AG04450 (cell line): ENCODE measurements at places on chromosomes 11 and 22.

- peak; percentile 4 for DNase-seq
Measured at GRCh38 chr11:30917859-30918478, 331.8 kb upstream of the MPPED2 start.

GRCh38 chr11:110433393-110434333 is 3.9 kb downstream of the FDX1 start:
- no peak for DNase-seq

DNA sequence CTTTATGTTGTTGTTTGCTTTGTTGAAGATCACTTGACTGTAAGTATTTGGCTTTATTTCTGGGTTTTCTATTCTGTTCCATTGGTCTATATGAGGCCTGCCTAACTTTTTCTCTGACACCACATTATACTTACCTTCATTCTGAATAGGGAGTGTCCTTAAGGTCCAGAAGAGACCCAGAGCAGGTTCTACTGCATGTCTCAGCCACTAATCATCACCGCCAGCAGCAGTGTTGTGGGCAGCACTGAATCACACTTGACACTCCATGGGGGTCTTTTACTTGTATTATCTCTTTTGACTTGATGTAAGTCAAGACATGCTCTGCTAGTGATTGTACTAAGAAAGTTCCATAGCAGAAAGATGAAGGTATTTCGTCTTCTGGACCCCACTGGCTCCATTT is 274.9 kb downstream of the TENM4 start:
- no peak for DNase-seq

GRCh38 chr11:26573896-26574295 is 1.8 kb upstream of the MUC15 start:
- no peak for DNase-seq

DNA sequence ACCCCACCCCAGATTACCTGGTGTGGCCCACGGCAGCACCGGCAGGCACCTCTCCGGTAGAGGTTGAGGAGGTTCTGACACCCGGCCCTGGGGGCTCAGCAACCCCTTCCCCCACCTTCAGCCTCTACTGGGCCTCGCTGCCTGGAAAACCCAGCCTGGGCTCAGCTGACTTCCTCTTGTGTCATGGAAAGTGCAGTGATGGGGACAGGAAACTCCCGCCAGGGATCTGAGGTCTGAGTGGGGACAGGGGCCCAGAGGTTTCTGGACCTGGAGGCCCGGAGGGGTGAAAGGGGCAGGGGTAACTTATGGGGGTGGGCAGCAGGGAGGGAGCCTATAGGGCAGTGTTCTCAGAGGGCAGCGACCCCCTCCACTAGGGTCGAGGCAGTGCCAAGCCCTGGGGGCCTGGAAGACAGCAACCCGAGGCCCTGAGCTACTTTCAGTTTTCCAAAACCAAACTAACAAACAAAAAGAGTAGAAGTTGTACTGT is 10.0 kb upstream of the CD5 start:
- no peak for DNase-seq

DNA sequence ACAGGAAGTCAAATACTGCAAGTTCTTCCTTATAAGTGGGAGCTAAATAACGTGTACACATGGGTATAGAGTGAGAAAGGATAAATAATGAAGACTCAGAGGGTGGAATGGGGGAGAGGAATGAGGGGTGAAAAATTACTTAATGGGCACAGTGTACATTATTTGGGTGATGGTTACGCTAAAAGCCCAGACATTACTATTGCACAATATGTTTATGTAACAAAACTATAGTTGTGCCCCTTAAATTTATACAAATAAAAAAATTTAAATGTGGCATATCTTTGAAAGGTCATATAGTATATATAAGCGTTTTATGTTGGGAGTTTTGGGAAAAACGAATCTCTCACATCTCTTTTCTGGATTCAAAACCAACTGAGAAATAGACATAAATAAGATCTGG is 96.1 kb downstream of the KIF18A start:
- DNase-seq = no peak

DNA sequence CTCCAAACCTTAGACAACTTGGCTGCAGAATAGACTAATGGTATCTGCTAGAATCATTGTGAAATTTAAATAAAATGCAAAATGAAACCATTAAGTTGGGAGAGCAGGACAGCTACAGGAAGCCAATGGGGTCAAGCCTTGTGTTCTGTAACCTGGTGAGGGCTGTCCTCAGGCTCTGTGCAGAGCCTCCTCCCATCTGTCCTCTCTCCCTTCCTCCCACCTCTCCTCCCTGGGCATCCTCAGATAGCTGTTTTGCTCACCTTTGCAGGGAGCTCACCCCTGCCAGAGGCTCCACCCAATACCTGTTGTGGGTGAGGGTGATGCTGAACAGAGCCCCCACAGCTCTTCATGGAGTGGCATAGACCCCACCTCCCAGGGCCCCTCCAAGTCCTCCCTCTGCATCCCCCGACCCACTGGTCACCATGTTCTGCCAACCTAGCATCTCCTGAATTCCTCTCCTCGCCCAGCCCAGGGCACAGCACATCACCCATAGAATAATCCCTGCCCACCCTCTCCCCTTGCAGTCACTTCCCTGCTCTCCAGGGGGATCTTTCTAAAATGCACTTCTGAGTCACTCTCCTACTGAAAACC is 100.3 kb downstream of the PDE2A start:
- no peak for DNase-seq

GRCh38 chr22:44913198-44913983 is 96.4 kb downstream of the PHF21B start:
- DNase-seq = no peak

DNA sequence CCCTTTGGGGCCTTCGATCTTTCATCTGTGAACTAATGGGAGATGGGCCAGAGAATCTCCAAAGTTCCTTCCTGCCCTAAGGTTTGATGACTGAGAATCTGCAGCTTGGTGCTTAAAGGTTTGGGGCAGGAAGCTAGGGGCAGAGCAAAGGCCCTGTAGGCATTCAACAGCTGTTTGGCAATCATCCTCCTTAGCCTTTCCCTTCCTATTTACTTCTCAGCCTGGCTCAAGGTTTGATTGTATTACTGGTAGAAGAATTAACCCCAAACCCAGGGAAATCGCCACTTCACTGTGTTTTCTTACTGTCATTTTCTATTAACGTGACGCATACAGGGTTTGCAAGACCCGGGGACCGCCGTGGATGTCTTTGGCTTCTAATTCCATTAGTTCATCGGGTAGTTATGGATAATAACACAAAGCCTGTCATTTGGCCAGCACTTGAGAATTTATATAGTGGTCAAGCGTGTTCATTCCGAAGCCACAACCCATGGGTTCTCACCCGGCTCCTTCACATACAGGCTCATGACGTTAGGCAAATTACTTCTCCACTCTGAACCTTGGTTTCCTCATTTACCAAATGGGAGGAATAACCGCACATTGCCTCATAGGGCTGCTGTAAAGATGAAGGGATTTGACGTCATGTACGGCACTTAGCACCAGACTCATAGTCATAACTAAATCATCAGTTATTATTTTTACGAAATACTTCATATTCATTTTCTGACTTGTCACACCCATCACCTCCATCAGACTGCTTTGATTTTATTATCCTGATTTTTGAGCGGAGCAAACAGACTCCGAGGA is 158.1 kb downstream of the FBXO7 start:
- DNase-seq = no peak
